AG04450 (cell line): ENCODE measurements at places on chromosomes 5 and 9. TPM values are rescaled to one million over a fixed set of nuclear protein-coding genes. Genes with fewer than 3 reads are reported as not detected.

The FGF18 gene
- polyA plus RNA-seq: 0.27 and 0.30 TPM in 2 replicates

The SH3TC2 gene
- polyA plus RNA-seq: 1.3 and 1.6 TPM in 2 replicates

The DBH gene
- polyA plus RNA-seq: not detected in 2 replicates

The TICAM2 gene
- 2.3 and 4.3 TPM in 2 replicates for polyA plus RNA-seq

The RC3H2 gene
- 41.5 and 47.2 TPM in 2 replicates for polyA plus RNA-seq

The RFESD gene
- 3.0 and 3.8 TPM in 2 replicates for polyA plus RNA-seq

The SLC25A2 gene
- polyA plus RNA-seq: not detected in 2 replicates

The OTULINL gene
- polyA plus RNA-seq: 0.07 and 0.21 TPM in 2 replicates

The AK8 gene
- 0.14 and 0.15 TPM in 2 replicates for polyA plus RNA-seq

The GABRA6 gene
- polyA plus RNA-seq: not detected in 2 replicates

The SLC4A9 gene
- not detected in 2 replicates for polyA plus RNA-seq

The C6 gene
- 0.17 and 0.22 TPM in 2 replicates for polyA plus RNA-seq

The ASS1 gene
- polyA plus RNA-seq: 99.5 and 115 TPM in 2 replicates

The COX7C gene
- polyA plus RNA-seq: 643 and 740 TPM in 2 replicates
